ENCODE measurements at places on chromosomes 5 and 9.

DNA sequence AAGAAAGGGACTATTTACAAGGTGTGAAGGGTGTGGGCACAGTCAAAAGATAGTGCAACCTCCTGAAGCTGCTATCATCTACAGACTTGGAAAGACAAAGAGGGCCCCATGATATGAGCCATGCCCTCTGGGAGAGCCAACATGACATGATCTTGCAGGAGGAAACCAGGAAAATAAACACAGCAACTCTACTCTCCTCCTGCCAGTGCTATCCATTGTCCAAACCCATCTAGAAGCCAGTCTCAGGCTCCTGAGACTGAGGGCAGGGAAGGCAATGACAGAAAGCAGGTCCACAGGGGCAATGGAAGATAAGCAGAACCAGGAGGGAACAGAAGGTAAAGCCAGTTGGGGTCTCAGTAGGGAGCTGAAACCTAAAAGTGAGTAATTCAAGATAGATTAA lies 37.1 kb downstream of the PLPP1 start:
- DNase-seq: no peak

GRCh38 chr5:1062761-1063568 lies 48.9 kb downstream of the SLC12A7 start:
- no peak for DNase-seq

- DNase-seq: no peak
Observed at GRCh38 chr5:9621379-9621903, 8.7 kb downstream of the TAS2R1 start.

DNA sequence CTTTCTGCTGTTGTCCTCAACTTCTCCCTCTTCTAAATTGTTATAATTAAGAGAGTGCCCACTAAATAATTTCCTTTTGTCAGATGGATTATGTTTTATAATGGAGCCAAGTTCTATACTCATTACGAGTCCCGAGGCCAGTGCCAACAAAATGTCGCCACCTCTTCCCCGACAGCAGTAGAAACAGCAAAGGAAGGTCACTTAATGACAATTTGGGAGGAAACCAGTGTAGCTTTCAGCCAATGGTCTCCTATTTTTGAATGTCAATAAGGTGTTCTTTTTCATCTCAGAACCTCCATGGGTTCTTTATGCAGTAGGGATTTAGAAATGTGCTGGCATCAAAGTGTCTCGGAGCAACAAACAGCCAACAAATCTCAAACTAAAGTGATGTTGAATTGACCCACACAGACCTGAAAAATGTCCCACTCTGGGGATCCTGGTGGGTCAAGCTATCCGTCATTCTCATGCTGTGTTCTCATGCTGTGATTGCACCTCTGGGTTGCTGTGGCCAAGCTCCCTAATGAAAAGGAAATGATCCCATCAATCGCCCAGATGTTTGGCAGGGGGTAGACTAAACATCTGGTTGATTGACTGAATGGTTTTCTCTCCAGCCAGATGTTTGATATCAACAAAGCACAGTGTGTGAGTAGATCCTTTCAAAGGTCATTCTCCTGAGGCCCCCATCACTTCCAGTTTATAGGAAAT lies 291.9 kb downstream of the DMAC1 start:
- no peak for DNase-seq

DNA sequence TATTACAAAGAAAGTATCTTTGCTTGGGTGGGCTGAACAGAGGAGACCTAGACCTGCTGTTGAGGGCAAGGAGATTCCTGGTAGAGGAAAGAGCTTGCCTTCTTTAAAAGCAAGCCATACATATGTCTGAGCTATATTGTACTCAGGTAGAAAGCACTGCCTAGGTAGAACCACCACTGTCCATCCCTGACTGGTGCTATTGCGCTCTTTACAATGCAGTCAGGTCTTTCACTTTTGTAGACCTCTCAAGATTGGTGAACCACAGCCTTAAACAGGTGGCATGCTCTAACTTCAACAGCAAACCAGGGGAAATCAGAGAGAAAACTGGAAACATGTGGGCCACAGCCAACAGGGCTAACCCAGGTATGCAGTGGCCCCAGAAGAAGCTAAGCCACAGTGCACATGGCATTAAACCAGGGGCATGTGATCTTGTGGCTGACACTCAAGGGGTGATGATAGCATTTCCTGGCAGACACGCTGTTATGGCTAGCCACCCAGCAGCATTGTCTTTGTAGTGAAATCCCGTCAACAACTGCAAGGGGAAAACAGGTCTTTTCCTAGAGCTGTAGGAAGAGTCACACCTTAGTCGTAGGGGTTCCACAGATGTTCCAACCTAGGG lies 253.9 kb upstream of the PCSK5 start:
- no peak for DNase-seq

DNA sequence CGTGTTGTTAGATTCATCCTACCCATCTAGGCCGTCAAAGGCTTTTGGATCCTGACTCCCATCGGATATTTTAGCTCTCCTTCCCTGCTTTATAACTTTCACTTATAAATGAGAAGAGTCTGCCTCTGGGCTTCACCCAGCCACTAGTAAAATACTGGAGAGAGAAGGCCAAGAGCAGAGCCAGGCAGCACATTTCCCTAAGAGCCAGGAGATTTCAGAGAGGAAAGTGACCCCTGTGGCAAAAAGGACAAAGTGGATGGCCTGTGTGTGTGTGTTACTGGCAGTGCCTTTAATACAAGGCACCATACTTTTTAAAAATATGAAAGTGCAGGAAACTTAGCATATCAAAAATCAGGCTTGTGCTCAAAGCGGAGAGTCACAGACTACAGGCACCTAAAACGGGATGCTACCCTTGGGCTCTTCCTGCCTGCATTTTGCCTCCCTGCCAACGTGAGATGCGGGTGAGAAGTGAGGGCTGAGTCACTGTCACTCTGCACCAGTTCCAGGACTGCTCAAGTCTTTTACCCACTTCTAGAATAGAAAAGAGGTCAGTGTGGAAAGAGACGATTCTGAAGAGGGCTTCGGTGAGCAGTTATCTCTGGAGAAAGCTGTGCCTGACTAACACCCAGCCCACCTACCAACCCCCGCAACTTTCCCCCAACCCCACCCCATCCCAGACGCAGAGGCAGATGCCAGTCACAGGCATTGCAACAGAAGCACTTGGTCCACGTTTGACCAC lies 15.9 kb downstream of the NFIL3 start:
- DNase-seq: no peak

GRCh38 chr5:54073735-54074134 lies 236.6 kb downstream of the ARL15 start:
- DNase-seq: no peak

GRCh38 chr9:84744195-84744594 lies 74.7 kb downstream of the NTRK2 start:
- DNase-seq: no peak

DNA sequence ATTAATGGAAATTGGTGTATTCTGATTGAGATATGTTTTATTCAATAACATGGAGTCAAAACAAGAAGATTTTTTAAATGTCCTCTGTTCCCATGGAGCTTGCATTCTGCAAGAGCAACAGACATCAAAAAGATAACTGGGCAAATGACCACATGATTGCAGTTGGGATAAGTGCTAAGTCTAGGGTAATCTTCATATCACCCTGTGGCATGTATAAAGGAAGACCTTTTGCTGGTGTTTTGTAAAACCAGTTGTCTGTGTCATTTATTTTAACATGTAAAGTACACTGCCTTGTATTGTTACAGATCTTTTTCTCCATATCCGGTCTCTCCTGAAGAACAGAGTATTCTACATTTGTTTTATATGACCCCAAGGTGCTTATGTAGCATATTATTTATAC lies 44.0 kb downstream of the PTCD2 start:
- no peak for DNase-seq

- DNase-seq: peak; percentile 61
Observed at GRCh38 chr5:140557136-140557805, at the start of gene SRA1. SRA1 (minus strand) TSS chr5:140557473; CDS start chr5:140557452, 21 bp downstream.

DNA sequence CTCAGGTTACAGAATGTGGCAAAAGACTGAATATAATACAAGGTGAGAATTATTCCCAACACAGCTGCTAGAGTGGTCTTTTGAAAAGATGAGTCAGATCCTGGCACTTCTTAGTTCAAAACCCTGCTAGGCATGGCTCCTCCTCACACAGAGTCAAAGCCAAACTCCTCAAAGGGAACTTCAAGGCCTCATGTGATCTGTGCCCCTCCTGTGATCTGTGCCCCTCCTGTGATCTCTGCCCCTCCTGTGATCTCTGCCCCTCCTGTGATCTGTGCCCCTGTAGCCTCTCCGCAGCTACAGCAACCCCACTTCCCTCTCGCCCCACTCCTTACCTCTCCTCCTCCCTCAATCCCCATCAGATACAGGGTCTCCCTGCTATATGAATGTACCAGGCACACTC lies 525.5 kb upstream of the CCNG1 start:
- no peak for DNase-seq

DNA sequence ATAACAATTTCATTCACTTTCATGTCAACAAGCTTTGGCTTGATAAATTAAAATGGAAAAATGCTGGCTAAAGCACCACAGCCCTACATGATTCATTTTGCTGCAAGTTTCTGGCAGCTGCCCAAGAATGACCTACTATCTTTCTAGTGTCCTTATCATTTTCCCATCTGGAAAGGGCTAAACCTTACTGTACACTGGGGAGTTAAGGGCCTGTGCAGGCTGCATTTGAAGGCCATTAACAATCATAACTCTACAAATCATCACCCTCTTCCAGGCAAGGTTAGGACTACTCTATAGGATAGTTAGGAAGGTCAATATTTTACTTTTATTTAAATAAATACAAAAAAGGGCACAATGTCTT lies 579.7 kb upstream of the ZNF608 start:
- DNase-seq: no peak

DNA sequence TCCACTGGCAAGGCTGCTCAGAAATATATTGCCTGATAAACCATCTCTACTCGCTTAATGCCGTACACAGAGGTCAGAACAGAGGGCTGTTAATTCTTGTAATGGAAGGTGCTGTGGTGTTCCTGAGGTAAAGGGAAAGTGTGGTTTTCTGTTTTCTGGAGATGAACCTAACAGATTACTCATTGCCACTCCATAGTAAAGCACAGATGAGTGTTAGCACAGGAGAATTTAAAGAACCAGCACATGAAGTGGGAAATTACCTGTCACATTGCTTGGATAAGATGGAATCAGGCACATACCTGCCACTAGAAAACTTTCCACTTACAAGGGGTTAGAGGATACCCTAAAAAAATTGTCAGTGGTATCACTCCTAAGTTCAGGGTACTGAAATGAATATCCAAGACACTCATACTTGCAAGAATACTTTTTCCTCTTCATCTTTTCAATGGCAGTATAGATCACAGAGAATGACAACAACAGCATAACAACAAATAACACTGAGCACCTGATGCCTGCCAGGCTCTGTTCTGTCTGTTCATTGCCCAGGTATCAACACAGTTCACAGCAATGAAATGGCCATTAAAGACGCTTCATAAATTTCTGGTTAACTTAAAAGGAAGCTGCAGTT lies 152.9 kb upstream of the GNA14 start:
- DNase-seq: no peak

DNA sequence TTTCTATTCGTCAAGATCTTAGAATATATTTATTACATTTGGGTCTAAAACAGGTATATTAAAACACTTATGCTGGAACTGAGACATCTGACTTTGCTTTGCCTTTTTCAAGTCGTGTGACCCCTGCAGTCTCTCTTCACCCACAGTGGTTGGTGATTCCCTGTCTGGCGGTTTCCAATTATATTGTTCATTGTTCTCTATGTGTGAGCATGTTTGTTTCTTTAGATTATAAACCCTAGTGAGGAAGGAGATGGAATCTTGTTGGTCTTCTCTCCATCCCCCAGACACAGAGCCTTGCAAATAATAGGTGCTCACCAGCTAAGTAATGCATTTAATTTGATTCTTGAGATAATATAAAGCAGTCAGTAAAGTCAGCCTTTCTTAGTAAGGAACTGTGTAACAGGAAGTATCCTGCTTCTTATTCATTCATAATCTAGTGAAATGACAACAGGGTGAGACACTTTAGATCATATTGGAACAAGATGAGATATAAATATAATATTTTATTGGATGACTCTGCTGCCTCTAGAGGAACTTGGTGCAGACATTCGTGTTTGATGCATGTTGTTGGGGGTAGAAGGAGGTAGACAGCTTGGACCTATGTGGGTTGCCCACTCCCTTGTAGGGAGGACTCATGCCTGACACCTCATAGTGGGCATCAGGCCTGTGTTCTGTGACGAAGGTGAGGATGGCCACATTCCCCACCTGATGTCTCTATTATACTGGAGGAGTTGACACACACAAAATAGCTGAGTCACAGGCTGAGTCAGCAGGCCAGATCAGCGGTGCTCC lies 88.1 kb downstream of the FGF1 start:
- DNase-seq: no peak

DNA sequence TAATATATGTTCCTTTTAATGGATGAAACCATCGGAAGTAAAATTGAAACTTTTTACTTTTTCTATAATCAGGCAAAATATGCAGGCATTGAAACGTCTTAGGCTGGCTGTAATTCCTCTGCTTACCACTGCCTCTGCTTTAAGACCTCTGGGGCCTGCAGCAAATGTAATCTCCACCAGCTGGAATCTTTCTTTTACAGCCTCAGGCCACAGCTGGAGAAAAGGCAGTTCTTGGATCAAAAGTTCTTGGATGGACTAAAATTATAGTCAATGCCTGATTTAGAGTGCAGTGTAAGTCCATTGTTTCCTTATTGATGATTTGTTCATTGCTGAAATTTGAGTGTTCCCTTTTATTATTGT lies 396.7 kb downstream of the KCTD16 start:
- DNase-seq: no peak

DNA sequence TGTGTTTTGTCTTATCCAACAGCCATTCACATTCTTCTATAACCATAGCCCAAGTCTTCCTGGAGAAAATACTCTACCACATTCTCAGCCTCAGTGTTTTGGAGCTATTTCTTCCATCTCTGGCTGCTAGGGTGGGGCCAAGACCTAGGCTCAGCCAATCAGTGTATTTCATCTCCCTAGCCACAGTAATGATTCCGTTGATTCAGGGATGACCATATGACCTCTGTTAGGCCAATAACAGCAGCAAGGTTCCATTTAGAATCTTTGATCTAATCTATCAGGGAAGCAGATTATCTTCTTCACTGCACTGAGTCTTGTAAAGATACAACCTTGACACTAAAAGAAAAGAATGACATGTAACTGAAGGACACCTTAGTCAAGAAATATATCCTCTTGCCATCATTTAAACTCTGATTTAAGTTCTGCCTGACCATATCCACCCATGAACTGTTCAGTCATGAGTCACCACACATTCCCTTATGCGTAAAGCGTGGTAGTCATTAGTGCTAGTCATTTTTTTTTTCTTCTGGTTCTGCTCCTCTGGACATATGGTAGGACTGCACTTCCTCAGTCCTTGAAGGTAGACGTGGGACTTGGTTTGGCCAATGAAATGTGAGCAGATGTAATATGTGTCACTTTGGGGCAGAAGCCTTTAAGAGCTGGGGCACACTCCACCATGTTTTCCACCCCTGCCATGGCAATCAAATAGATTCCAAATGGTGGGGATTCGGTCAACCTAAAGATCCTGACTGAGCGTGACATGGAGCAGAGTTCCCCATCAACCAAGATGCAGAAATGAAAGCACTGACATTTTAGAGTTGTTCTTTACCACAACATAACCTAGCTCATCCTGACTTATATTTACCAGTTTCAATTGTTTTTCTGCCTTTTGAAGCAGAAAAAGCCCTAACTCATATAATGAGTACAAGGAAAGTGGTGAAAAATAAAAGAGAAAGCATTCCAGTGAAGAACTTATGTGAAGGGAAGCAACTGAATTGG lies 12.7 kb upstream of the PRELID2 start:
- DNase-seq: no peak

- DNase-seq: no peak
Observed at GRCh38 chr9:85258823-85259370, 482.9 kb downstream of the AGTPBP1 start.

- DNase-seq: no peak
Observed at GRCh38 chr5:143677403-143677802, 134.6 kb upstream of the HMHB1 start.

Data from T-cell (primary cell).